ENCODE measurements at places on chromosomes 11 and 22.

DNA sequence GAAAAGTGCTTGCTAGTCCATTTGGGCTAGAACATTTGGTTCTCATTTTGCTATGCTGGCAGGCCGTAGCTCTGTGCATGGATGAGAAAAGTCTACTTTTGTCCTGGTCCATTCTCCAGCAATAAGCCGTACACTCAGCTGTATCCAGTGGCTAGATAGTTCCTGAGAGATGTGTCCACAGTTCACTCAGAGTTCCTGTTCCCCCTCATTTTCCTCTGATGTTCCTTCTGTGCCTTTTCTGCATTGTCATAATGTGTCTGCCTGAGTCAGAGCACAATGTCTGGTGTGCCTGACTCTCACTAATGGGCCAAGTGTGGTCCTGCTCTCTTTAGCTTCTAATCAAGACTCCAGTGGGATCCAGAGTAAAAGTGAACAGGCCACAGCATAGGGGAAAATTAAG lies 215.7 kb upstream of the CTSC start:
- no peak for DNase-seq

- peak; percentile 61 for DNase-seq
Measured at GRCh38 chr11:129331871-129332274, 43.8 kb upstream of the BARX2 start.

DNA sequence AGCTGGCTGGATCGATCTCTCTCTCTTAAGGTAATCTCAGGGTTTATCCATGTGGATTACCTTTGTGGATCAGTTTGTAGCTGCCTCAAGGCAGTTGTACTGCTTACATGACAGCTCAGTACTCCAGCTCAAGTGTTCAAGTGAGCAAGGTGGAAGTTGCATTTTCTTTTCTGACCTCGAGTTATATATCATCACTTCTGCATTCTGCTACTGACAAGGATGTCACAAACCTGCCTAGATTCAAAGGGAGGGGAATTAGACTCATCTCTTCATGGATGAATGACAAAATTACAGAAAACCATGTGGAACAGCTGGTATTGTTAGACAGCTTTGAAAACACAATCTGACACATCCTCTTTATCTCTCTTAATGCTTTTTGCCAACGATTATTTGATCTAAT lies 6.1 kb upstream of the TCN2 start:
- no peak for DNase-seq

DNA sequence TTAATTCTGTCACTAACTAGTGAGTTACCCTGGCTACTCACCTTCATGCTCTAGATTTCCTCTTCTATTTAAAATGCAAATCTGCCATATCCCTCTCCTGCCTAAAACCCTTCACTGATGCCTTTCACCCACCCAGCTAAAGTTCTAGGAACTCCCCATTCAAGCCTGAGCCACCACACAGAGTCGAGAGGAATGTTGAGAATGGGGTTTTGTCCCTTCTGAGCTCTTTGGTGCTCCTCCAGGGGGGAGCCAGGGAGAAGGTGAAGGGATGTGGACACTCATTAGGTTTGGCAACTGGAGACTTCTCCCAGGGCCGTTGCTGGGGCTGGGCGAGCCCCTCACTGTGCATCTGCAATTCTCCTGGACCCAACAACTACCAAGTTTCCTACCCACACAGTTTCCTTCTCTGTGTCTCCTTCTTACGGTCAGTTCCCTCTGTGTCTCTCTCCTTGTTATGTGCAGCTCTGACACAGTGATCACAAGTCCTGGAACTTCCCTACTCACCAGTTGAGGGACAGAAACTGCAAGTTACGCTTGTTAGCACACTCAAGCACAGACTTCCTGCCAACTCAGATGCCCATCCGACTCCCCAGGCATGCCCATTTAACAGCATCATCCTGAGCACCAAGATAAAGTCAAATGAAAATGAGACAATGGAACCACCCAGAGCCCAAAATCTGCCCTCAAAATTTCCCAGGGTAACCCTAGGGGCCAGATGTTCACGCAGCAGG lies 6.5 kb upstream of the IL10RA start:
- no peak for DNase-seq

DNA sequence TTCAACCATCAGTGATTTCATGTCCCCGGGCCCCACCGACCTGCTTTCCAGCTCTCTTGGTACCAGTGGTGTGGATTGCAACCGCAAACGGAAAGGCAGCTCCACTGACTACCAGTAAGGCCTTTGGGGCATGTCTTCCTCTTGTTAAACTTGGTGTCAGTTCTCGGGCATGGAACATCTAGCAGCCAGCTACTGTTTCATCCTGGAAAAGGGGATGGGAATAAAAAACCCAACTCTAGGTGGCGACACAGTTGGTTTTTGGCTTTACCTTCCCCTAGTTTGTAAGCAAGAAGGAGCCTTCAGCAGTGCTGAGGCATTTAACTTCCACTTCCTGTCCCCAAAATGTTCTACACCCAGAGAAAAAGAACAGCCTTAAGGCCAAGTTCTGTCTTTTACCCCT lies 76.7 kb downstream of the BMAL1 start:
- no peak for DNase-seq

- DNase-seq: no peak
Measured at GRCh38 chr22:20986365-20986764, 4.3 kb downstream of the LZTR1 start.
